ENCODE measurements at places on chromosomes 5 and 9.

DNA sequence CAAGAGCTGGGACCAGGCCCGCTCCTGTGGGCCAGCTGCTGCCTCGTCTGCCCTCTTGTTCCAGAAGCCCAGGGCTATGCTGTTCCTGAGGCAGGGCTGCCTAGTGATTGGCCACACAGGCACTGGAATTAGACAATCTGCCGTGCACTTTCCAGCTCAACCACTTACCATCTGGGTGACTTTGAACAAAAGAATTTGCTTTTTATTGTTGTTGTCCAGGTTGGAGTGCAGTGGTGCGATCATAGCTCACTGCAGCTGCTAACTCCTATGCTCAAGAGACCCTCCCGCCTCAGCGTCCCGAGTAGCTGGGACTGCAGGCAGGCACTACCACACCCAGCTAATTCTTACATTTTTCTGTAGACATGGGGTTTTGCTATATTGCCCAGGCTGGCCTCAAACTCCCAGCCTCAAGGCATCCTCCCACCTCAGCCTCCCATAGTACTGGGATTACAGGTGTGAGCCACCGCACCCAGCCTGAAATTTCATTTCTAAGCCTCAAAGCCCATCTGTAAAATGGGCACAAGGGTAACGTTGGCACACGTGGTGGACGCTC lies 1.2 kb upstream of the NEK6 start:
- no peak for DNase-seq

DNA sequence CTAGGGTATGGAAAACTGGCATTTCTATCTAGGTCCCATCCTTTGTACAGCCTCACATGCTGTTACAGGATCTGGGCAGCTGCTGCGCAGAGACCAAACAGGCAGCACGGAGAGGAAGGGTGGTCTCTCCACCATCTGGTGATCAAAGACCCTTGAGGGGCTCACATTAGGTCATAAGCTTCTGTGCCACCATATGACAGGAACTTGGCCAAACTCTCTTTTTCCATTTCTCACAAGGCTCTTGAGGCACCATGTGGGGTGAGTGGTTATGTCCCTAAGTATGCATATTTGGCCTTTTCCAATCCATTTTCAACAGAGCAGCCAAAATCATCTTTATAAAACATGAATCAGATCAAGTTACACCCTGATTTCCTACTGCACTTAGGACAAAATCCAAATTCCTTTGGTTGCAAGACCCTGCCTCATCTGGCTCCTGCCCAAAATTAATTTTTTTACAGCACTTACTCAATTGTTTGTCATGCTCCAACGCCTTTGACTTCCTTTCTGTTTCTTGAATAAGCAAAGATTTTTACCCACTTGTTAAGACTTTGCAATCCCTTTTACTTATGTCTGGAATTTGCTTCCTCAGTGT lies 730.0 kb downstream of the MAT2B start:
- no peak for DNase-seq

DNA sequence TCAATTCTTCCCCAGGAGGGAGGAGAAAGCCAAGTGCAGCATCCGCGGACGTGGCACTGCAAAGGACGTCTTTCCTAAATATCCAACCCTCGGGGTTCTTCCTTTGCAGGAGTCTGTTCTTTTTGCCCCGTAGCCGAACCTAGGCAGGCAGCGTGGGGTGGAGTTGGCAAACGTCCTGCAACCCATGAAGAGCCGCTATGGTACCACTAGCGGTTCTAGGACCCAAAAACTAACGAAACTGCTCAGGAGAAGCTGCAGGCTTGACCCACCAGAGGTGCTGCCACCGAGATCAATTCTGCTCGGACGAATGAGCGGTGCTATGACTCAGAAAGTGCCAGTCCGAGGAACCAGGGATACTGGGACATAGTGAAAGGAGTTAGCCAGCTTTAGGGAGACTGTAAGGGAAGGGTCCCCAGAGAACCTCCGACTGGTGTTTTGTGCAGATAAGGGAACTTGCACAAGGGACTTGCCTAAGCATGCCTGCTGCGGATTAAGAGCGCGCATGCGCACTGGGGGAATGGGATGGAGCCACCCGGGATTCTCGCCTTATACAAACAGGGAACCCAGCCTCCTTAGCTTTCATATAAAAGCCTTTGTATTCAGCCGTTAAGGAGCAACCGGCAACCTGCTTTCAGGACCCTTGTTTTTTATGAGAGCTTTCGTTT lies 32.7 kb downstream of the ANXA2R start:
- peak; percentile 73 for DNase-seq

DNA sequence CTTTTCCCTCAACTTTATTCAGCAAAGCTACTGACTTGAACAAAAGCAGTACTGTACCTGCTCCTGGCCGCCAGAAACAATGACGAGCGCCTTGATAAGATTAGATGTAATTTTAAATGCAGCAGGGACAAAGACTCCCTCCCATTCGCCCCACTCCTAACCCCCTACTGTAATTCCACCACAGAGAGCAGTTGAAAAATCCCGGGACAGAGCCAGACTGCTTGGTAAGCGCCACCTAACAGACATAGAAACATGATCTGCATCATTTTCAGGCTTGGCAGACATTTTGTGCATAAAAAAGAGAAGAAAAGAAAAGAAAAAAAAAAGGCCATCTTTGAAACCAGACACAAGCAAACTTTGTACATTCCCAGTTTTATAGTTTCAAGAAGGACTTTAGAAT lies 81.9 kb downstream of the ISL1 start:
- no peak for DNase-seq

GRCh38 chr5:10801931-10802666 lies 41.1 kb upstream of the DAP start:
- DNase-seq, result no peak

- no peak for DNase-seq
These were observed 20.2 kb upstream of the NREP start for GRCh38 chr5:111776913-111777781.

GRCh38 chr9:125483697-125484096 lies 222.1 kb downstream of the GAPVD1 start:
- no peak for DNase-seq

Measured in activated CD4-positive, alpha-beta T cell treated with anti-CD3 and anti-CD28 coated beads for 4 hours (primary cell).